ENCODE measurements at places on chromosomes 6 and 20.

DNA sequence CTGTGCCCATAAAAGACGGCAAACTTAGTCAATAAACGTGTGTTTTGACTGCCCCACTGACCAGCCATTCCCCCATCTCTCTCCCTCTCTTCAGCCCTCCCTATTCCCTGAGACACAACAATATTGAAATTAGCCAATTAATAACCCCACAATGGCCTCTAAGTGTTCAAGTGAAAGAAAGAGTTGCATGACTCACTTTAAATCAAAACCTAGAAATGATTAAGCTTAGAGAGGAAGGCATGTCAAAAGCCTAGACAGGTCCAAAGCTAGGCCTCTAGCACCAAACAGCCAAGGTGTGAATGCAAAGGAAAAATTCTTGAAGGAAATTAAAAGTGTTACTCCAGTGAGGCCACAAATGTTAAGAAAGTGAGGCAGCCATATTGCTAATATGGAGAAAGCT lies 261.6 kb upstream of the TBX18 start:
- DNase-seq, result no peak
- no peaks in the 10 kb centered on the region for H3K27me3 ChIP-seq
- H3K27ac ChIP-seq, result no peak overlapping the region
- no peak overlapping the region for H3K4me3 ChIP-seq

GRCh38 chr6:158323561-158323958 lies 11.3 kb downstream of the TULP4 start:
- H3K4me1 ChIP-seq, result no peaks in the 10 kb centered on the region
- H3K36me3 ChIP-seq, result no peaks in the 10 kb centered on the region
- no peak overlapping the region for H3K4me3 ChIP-seq
- no peak overlapping the region for H3K27ac ChIP-seq
- no peak for DNase-seq

GRCh38 chr20:33423141-33423834 lies 20.3 kb downstream of the SNTA1 start:
- H3K4me3 ChIP-seq, result no peak overlapping the region
- H3K27ac ChIP-seq, result peak overlapping the region; percentile 92
- peak; percentile 92 for DNase-seq

- no peaks in the 10 kb centered on the region for H3K36me3 ChIP-seq
- peaks cover 76% of the 10 kb centered on the region for H3K4me1 ChIP-seq
- no peak for DNase-seq
Observed at GRCh38 chr6:20205722-20206161, 6.5 kb downstream of the MBOAT1 start.

- no peak for DNase-seq
- no peak overlapping the region for H3K4me3 ChIP-seq
- no peaks in the 10 kb centered on the region for H3K36me3 ChIP-seq
Observed at GRCh38 chr6:146847426-146847825, 248.7 kb downstream of the ADGB start.

DNA sequence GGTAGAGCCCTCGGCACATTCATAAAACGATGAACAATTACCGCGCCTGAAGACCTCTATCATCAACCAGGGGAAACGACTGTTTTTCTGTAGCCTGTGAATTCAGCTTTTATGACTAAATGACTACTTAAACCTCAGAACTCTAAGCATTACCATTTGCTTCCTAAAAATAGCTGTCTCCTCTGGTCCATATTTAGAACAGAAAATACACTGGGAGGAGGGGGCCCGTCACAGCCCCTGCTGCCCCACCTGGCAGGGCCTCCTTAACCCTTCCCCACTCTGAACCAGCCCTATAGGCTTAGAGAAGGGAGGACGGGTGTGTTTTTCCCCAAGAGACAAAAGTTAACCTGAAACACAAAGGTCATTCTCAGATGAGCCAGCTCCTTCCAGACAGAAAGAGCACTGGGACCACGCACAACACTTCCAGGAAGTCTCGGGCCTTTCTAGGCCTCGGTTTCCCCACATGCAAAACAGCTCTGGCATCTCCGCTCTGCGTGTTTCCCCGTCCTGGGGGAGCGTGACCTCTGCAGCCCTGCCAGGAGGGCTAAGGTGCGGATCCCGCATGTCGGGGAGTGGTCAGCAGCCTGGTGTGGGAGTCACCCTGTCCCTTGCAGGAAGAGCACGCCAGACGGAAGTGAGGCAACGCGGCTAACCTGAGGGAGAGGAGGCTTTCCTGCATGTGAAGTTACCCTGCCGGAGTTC lies 193.9 kb downstream of the DLL1 start:
- peak; percentile 53 for DNase-seq
- no peak overlapping the region for H3K27ac ChIP-seq
- no peaks in the 10 kb centered on the region for H3K4me1 ChIP-seq

- no peaks in the 10 kb centered on the region for H3K27me3 ChIP-seq
- H3K36me3 ChIP-seq, result no peaks in the 10 kb centered on the region
- H3K4me3 ChIP-seq, result no peak overlapping the region
- H3K27ac ChIP-seq, result no peak overlapping the region
- no peak for DNase-seq
- no peaks in the 10 kb centered on the region for H3K4me1 ChIP-seq
Observed at GRCh38 chr6:56775498-56776166, 132.9 kb upstream of the DST start.

DNA sequence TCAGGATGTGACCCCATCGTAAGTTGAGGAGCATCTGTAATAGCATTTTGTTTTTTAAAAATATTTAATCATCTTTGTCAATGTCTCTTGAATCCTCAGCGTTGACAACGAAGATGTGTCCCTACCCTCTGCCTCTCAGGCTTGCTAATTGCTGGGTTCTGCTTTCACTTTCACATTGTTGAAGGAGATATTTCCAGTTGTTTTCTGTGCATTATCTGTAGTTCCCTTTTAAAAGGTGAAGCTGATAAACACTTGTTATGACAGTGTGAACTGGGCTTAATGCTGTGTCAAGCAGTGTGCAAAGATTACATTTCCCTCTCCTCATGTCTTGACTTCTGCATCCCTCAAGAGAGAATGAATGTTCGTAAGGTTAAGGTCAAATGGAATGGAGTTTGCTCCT lies 54.9 kb downstream of the CSE1L start:
- no peaks in the 10 kb centered on the region for H3K27me3 ChIP-seq
- no peak overlapping the region for H3K27ac ChIP-seq
- H3K36me3 ChIP-seq, result peaks cover 57% of the 10 kb centered on the region
- no peaks in the 10 kb centered on the region for H3K4me1 ChIP-seq
- DNase-seq, result no peak
- H3K4me3 ChIP-seq, result no peak overlapping the region

DNA sequence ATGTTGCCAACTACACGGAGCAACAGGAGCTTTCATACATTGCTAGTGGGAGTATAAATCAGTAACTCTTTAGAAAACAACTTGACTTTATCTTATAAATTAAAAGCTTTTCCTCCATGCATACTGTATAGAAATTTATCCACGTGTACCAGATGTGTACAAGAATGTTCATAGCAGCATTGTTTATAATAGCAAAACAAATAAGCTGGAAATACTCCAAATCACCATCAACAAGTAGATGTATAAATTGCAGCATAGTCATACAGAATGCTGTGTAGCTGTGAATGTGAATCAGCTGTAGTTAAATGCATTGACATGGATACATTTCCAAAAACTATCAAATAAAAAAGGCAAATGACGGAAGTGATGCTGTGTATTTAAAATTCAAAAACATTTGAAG lies 6.0 kb downstream of the PSMF1 start:
- DNase-seq, result no peak
- H3K4me1 ChIP-seq, result peaks cover 47% of the 10 kb centered on the region
- no peaks in the 10 kb centered on the region for H3K27me3 ChIP-seq
- H3K27ac ChIP-seq, result no peak overlapping the region

DNA sequence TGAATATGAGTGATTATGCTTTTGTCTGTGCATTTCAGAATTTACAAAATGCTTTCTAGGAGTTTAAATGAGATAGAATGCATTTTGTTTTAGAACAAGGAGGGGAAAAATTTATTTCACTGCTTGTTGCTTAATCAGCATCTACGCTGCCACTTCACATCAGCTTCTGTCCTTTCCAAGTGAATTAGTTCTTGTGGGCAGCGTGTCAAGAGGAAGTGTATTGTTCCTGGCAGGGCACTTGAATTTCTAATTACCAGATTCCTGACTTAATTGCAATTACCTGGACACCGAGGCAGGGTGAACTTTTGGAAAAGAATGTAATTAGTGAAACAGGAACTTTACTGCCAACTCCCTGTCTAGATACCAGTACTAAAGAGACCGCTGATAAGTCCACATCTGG lies 263.5 kb downstream of the TMEM242 start:
- no peaks in the 10 kb centered on the region for H3K36me3 ChIP-seq
- H3K27me3 ChIP-seq, result no peaks in the 10 kb centered on the region
- DNase-seq, result no peak
- H3K4me3 ChIP-seq, result no peak overlapping the region

- no peak for DNase-seq
- H3K4me1 ChIP-seq, result no peaks in the 10 kb centered on the region
- no peak overlapping the region for H3K27ac ChIP-seq
- no peaks in the 10 kb centered on the region for H3K27me3 ChIP-seq
Observed at GRCh38 chr6:33557376-33557775, 22.7 kb downstream of the BAK1 start.

GRCh38 chr6:53104916-53105315 lies 39.7 kb downstream of the FBXO9 start:
- H3K27ac ChIP-seq, result no peak overlapping the region
- no peak for DNase-seq
- no peaks in the 10 kb centered on the region for H3K27me3 ChIP-seq
- H3K4me3 ChIP-seq, result no peak overlapping the region

GRCh38 chr6:26215585-26216358 lies 128.5 kb downstream of the HFE start:
- peak overlapping the region; percentile 48 for H3K4me3 ChIP-seq
- no peaks in the 10 kb centered on the region for H3K27me3 ChIP-seq
- peak overlapping the region; percentile 93 for H3K27ac ChIP-seq
- no peaks in the 10 kb centered on the region for H3K4me1 ChIP-seq
- DNase-seq, result no peak
- H3K36me3 ChIP-seq, result no peaks in the 10 kb centered on the region

GRCh38 chr6:126661646-126662045 lies 321.7 kb downstream of the CENPW start:
- no peaks in the 10 kb centered on the region for H3K36me3 ChIP-seq
- H3K4me1 ChIP-seq, result no peaks in the 10 kb centered on the region
- H3K4me3 ChIP-seq, result no peak overlapping the region
- H3K27ac ChIP-seq, result no peak overlapping the region
- no peak for DNase-seq
- H3K27me3 ChIP-seq, result no peaks in the 10 kb centered on the region

GRCh38 chr6:158785036-158785435 lies 34.1 kb downstream of the EZR start:
- no peak for DNase-seq
- H3K4me1 ChIP-seq, result peaks cover 7% of the 10 kb centered on the region
- H3K27ac ChIP-seq, result no peak overlapping the region
- H3K4me3 ChIP-seq, result no peak overlapping the region
- H3K36me3 ChIP-seq, result peaks cover 87% of the 10 kb centered on the region

DNA sequence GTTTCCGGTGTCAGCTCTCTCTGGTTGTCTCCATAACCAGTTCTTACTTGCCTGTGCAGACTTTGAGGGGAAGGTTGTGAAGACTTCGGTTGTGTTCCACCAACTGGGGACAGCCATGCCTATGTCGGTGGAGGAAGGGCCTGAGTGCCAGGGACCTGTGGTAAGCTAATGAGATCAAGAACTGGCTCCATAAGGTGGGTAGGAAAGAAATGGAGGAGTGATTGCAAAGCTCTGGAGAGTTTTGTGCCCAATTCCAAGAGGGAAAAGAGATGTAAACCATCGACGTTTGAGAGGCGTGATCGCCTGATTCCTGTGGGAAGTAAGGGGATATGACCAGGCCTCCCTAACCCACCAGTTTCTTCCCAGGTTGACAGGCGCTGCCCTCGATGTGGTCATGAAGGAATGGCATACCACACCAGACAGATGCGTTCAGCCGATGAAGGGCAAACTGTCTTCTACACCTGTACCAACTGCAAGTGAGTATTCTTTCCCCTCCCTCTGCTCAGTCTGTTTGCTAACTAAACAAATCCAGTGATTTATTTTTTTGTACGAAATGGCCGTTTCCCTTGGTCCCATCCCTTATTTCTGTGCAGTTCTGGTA lies 893 bp downstream of the POLR1H start:
- no peaks in the 10 kb centered on the region for H3K36me3 ChIP-seq
- H3K4me1 ChIP-seq, result peaks cover 27% of the 10 kb centered on the region
- no peaks in the 10 kb centered on the region for H3K27me3 ChIP-seq
- H3K27ac ChIP-seq, result peak overlapping the region; percentile 93
- peak overlapping the region; percentile 86 for H3K4me3 ChIP-seq
- DNase-seq, result no peak

- no peaks in the 10 kb centered on the region for H3K27me3 ChIP-seq
- peaks cover 64% of the 10 kb centered on the region for H3K36me3 ChIP-seq
- H3K4me1 ChIP-seq, result peaks cover 12% of the 10 kb centered on the region
- H3K27ac ChIP-seq, result no peak overlapping the region
Observed at GRCh38 chr20:33362898-33363297, 38.4 kb downstream of the CDK5RAP1 start.

GRCh38 chr20:51104960-51105920 lies 82.3 kb upstream of the KCNG1 start:
- no peak overlapping the region for H3K27ac ChIP-seq
- no peaks in the 10 kb centered on the region for H3K27me3 ChIP-seq
- no peaks in the 10 kb centered on the region for H3K4me1 ChIP-seq
- H3K4me3 ChIP-seq, result no peak overlapping the region
- no peak for DNase-seq

GRCh38 chr6:2799936-2800527 lies 34.8 kb downstream of the WRNIP1 start:
- H3K27ac ChIP-seq, result peak overlapping the region; percentile 12
- no peaks in the 10 kb centered on the region for H3K36me3 ChIP-seq
- no peaks in the 10 kb centered on the region for H3K27me3 ChIP-seq
- no peak for DNase-seq

DNA sequence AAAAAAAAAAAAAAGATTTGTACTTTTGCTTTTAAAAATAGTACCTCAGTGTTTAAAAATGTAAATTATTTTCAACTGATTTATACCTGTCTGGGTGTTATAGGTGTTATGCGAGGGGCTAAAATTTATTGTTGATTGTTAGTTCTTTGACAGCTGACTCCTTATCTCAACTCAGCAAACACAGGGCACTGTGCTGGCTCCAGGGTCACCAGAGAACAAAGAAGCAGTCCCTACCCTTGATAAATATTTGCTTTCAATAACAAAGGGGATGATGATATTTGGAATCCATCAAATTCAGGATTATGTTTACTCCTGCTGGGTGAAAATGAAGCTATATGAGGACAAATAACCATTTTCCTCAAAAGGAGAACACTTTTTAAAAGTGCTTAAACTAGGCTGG lies 34.2 kb upstream of the KAT14 start:
- no peaks in the 10 kb centered on the region for H3K4me1 ChIP-seq
- no peaks in the 10 kb centered on the region for H3K27me3 ChIP-seq
- H3K4me3 ChIP-seq, result no peak overlapping the region
- no peaks in the 10 kb centered on the region for H3K36me3 ChIP-seq
- H3K27ac ChIP-seq, result no peak overlapping the region
- no peak for DNase-seq

All from right atrium auricular region (tissue), 2 donors.